Tongue (tissue), 3 donors: ENCODE measurements at places on chromosomes 1 and 21.

DNA sequence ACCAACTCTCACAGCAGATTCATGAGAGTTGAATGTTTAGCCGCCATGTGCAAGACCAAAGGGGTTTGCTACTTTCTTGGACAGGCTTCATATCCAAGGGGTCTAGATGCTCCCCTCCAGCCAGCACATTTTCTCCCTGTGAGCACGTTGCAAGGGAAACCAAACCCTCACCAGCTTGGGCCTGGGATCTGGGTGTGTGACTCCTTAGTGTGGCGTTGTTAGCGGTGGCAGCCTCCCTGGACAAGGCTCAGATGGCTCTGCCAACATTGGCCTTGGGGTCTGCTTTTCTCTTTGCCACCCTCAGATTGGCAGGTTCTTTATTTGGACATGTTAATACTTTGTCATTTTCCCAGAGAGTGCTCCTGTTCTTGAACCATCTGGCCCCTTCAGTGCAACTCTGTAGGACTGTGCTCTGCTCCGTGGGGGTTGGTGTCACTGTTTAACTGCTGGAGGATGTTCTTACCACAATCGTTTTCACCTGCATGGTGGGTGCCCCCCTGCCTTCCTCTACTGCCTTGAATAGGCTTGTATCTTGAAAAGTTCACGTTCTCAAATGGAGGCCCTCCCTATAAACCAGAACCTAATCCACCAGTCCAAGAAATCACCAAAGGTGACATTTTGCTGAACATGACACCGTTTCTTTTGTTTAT lies 13.4 kb downstream of the ABCG1 start:
- no peak for DNase-seq

DNA sequence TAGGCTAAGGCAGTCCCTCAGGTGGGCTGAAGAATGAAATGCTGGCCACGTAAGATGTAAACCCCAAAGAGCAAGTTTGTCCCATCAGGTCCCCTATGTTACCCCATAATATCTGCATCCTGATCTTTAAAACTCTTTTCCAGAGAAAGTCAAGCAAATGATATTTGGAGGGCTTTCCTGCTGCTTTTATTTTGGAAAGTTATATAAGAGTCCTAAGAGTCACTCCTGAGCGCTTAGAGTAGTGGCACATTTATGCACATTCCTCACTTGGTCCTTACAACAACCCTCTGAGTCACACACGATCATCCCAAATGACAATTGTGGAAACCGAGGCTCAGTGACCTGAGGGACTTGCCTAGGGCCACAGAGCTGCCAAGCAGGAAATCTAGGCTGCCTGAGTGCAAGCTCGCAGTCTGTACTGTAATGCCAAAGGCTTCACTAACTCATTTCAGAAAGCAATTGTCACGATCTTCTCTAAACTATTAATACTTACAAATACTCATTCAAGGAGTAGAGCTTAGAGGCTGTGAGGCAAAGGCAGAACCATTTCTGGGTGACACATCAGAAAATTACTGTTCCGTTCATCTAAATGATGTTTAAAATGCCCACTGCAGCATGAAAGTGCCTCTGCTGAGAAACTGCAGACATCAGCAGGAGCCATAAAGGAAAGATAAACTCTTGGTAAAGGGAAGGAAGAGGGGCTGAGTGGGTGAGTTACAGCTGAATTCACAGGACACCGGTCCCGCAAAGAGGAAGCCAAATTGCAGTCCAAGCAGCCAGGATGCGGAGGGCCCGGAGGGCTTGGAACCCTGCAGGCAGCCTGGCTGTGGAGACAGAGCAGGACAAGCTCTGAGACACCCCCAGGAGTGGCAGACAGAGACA lies 30.8 kb downstream of the CAPZB start:
- peak; percentile 18 for DNase-seq

DNA sequence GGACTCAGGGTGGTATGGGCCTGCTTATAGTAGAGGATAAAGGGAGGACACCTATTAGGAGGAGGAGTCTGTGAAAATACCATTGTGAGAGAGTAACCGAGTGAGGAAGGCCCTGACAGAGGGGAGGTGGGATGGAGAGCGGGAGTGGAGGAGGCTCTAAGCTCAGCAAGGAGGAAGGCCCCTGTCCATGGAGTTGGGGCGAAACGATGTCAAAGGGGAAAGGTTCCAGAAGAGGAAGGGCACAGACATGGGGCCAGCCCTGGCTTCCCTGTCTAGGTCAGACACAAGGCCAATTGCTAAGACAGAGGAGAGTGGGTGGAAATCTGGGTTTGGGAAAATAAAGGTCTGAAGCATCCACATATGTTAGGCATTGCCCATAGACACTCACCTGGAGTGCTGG lies 44.2 kb downstream of the ELK4 start:
- DNase-seq = no peak

GRCh38 chr1:159922511-159923202 lies 2.6 kb downstream of the TAGLN2 start:
- DNase-seq = peak; percentile 93

DNA sequence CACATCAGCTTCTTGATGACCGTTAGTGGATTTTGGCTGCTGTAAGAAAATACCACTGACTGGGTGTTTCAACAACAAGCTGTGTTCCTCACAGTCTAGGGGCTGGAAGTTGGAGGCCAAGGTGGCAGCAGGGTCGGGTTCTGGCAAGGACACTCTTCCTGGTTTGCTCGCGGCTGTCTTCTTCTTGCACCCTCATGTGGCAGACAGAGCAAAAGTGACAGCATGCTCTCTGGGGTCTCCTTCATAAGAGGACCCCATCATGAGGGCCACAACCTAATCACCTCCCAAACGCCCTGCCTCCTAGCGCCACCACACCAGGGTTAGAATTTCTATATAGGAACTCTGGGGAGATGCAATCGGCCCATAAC lies 18.6 kb upstream of the TSPEAR start:
- DNase-seq = no peak

DNA sequence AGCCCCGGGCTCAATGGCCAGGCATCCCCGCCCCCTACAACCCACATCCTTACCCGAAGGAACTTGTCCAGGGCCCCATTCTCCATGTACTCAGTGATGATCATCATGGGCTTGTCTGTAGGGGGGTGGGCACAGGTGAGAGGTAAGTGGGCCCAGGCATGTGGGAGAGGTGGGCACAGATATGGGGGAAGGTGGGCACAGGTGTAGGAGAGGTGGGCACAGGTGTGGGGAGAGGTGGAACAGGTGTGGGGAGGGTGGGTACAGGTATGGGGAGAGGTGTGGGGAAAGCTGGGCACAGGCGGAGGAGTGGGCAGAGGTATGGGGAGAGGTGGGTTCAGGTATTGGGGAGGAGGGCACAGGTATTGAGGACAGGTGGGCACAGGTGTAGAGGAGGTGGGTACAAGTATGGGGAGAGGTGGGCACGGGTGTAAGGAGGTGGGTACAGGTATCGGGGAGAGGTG lies 23.5 kb downstream of the EPHA2 start:
- DNase-seq = no peak

DNA sequence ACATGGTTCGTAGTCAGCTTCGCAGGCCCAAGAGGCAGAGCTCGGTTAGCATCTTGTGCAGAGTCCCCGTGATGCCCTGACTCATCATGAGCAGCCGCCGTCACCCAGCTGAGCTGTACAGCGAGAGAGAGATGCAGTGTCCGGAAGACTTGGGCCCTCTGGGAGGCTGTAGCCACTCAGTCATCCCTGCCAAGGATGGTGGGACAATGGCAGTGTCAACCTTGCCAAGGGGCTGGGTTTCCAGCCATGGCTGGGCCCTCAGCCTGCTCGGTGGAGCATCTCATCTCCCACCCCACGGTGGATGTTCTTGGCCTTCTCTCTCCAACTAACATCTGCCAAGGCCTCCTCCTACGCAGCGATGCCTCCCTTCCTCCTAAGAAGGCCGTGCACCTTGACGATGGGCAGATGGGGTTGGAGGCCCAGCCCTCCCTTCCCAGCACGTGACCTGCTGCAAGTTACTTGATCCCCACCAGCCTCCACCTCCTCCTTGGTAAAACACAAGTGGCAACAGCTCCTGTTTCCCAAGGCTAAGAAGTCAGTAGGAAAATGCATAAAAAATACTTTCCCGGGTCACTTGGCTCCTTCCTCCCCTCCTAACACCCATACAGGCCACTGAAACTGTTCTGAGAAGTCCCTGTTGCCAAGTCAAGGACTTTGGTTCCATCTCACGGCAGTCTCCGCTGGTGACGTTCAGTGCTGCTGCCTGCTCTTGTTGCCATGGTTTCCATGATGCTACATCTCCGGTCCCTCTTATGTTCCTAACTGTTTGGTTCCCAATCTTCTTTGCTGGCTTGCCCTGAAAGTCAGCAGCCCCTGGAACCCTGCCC lies 384.7 kb upstream of the VAMP3 start:
- DNase-seq = no peak

DNA sequence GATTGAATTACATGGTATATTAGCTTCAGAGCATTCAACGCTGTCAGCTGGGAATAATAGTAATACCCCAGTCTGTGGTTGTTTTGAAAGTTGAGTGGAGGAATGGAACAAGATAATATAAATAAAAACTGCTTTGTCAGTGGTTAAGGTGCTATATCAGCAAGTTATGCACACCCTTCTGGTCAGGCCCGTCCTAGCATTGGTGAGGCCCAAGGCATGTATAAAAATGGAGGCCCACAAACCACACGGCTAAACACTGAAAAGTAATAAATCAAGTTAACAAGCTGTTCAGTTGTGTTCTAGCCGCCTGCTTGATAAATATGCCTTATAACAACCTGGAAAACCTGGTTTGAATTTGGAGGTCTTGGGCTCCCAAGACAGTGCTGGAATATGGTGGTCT lies 77.4 kb downstream of the PSMG1 start:
- no peak for DNase-seq

- DNase-seq = peak; percentile 67
Measured at GRCh38 chr1:160726498-160727315, 12.3 kb upstream of the SLAMF7 start.

DNA sequence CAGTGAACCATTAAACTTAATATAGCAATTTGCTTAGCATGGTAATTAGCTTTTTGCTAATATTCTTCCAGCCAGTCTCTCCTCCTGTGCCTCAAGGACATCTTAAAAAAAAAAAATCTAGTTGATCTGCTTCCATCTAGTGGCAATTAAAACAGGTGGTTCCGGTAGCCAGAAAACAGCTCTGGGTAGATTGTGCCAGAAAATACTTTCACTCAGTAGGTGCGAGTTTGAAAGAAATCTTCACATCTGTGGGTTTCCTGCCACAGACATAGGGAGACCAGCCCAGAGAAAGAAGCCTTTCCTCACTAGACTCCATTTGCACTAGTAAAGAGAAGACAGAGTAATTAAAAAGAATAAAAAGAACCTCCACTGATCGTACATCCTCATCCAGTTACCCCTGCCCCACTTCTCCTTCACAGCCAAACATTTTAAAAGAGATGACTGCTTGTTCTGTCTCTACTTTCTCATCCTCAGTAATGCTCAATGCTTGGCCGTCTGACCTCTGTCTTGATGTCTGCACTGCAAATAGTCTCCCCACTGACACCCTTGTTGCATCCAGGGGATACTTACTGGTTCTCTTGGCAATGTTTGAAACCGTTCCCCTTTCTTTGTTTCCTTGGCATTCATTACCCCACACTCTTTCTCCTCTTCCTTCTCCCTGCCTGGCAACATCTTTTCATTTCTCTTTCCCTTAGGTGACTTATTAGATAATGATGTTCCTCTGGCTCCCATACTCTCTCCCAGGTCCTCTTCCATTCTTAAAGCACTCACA lies 16.9 kb downstream of the SELL start:
- DNase-seq = no peak

- no peak for DNase-seq
Measured at GRCh38 chr1:168190403-168190802, 11.6 kb downstream of the TIPRL start.

DNA sequence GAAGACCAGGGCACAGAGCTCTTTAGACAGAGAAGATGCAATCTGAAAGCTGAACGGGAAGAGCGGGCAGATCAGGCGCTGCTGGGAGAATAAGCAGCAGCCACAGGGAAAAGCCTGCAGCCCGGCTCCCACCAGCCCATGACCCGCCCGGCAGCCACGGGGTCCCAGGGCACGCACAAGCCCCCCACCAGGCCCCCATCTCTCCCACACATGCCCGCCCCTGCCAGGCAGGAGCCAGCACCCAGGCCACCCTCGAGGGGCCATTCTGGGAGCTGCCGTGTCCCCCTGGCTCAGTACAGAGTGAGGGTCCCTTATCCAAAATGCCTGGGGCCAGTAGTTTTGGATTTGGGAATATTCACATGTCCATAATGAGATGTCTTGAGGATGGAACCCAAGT lies 16.3 kb downstream of the SLC19A1 start:
- DNase-seq = no peak

- DNase-seq = no peak
Measured at GRCh38 chr1:156359973-156360372, 9.0 kb upstream of the RHBG start.

- DNase-seq = peak; percentile 69
Measured at GRCh38 chr1:28668956-28669723, 556 bp downstream of the GMEB1 start.

- no peak for DNase-seq
Measured at GRCh38 chr1:17287130-17287776, 20.7 kb upstream of the PADI4 start.

GRCh38 chr1:15400627-15401026 lies 9.1 kb upstream of the EFHD2 start:
- DNase-seq = no peak

GRCh38 chr1:92168657-92169056 lies 49.1 kb upstream of the C1orf146 start:
- peak; percentile 14 for DNase-seq

GRCh38 chr1:93349231-93350135 lies 3.8 kb downstream of the DR1 start:
- peak; percentile 30 for DNase-seq

GRCh38 chr1:23524163-23524562 lies 6.9 kb downstream of the E2F2 start:
- no peak for DNase-seq

GRCh38 chr1:237393632-237394031 lies 351.6 kb downstream of the RYR2 start:
- DNase-seq = no peak

DNA sequence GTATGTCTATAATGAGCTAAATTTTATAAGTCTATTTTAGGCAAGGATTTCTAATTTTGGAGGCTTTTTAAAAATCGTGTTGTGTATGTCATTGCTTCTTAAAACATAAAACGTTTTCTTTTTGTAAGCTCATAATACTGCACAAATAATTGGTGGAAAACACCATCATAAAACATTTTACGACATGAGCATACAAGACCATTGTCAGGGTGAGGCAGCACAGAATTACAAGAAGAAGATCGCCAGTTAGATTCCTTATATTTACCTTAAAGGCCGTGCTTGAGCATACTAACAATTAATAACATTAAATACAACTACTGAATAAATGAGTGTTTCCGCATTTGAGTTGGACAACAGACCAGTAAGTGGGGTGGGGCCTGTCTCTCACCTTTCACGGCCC lies 19.1 kb upstream of the LMX1A start:
- no peak for DNase-seq

DNA sequence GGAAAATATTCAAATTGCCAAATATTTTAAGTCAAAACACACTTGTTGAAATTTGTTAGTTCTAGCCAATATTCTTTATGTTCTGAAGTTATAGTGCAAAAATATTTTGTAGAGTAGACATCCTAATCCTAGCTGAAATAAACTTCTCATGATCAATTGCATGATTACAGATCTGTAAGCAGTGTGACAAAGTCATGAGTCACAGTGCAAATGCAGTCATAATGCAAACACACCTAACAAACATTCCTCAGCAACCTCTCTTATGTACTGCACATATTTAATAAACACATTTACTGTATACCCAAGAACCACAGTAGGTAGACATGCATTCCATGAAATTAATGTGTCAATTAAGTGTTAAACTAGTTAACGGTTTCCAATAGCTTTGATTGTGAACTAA lies 1857.4 kb downstream of the NCAM2 start:
- no peak for DNase-seq
